Stimulated activated CD4-positive, alpha-beta T cell treated with anti-CD3 and anti-CD28 coated beads, Interleukin-15, amount 100 ng/mL, for 48 hours (primary cell): ENCODE measurements at places on chromosomes 1 and 21.

DNA sequence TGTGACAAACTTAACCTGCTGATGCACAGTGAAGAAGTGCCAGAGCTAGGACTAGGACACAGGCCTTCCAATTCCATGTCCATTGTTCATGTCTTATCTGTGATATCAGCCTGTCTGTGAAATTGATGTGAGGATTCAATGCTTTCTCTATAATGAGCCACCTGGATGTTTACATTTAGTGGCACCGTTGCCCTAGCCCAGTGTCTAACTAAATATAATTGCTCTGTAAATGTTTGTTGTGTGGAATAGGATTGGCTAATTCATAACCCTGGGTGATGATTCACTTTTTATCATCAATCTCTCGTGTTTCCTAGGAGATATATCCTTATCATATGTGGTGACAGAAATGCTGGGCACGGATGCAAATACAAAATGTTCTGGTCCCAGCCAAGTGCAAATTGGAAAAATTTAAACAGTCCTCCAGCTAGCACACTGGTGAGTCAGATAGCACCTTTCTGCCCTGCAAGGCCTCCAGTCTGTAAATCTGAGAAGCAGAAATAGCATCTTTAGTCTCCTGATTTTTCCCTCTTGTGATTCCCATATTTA, 46.9 kb upstream of the GNG12 start:
- DNase-seq = no peak

- no peak for DNase-seq
Observed at GRCh38 chr1:150484861-150485260, 2.4 kb upstream of the TARS2 start.

- no peak for DNase-seq
Observed at GRCh38 chr1:8212580-8213031, 105.3 kb upstream of the SLC45A1 start.

DNA sequence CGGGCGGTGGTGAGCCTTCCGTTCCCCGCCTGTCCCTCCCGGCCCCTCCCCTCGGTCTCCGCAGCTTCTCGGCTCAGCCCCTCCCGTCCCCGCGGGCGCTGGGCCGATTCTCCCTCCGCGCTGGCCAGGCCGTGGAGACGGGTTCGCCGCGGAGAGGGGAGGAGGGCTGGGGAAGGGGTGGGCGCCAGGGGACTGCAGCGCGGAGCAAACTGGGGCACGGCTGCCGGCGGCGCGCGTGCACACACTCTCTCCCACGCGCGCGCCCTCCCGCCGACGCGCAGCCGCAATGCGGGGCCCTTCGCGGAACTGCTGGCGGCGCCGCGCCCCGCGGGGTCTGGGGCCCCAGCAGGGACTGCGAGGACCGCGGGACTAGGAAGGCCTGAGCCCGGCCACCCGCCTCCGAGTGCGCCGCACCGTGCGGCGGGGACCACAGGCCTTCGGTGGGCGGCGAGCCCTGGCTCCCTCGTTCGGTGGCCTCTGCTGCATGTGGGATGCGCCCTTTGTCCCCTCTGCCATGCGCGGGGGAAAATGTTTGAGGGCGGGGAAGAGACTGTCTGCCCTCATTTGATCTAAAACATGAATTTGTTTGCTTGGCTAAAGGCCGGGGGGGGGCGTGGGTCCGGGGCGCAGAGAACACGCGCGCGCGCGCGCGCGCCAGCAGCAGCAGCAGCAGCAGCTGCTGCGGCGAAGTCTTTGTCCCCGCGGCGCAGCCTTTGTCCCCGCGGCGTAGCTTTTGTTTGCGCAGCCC, 90.7 kb upstream of the VAMP3 start:
- no peak for DNase-seq

DNA sequence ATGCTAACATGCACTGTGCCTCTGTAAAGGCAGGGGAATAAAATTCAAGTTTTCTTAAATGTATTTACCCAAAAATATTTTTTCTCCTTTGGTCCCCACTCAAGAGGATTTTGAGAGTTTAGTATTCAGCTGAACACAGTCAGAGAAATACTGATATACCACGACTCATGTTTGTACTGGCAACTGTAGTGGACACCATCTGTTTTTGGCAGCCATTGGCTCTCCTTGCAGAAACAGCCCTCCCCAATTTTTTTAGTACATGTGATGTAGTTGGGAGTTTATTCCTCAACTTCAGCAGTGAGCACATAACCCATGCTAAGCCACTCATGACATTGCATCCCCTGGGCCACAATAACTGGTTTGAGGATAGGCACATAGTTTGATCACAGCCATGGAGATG, 154.8 kb upstream of the POU3F1 start:
- DNase-seq = no peak

DNA sequence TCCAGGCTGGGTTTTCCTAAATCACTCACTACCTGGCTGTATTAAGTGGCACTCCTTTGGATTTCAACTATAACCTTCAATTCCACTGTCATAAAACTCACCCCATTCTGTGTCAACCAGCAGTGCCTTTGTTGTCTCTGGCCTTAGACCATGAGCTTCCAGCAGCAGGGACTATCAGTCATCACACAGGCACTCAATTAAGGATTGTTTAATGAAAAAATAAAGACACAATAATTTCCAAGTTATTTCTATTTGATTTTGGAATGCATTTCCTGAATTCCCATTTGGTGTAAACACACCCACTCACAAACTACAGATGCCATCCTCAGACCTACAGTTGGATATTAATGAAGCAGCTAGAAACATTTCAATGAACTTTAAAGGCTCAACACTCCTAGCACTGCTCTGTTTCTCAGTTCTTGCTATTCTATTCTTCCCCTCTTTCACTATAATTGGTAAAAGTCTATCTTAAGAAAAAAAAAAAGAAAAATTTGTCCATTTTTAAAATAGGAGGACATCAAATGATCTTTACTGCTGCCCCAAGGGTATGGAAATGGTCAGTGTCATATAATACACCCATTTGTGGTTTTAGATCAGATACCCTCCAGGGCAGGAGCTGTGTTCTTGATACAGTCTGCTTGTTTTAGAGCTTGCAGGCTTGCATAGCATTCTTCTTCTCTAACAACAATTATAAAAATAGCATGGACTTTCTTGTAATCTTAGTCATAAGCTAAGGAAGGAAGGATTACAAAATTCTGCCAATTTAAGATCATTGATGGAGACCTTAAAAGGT, 156.4 kb downstream of the PTGER3 start:
- DNase-seq = no peak

DNA sequence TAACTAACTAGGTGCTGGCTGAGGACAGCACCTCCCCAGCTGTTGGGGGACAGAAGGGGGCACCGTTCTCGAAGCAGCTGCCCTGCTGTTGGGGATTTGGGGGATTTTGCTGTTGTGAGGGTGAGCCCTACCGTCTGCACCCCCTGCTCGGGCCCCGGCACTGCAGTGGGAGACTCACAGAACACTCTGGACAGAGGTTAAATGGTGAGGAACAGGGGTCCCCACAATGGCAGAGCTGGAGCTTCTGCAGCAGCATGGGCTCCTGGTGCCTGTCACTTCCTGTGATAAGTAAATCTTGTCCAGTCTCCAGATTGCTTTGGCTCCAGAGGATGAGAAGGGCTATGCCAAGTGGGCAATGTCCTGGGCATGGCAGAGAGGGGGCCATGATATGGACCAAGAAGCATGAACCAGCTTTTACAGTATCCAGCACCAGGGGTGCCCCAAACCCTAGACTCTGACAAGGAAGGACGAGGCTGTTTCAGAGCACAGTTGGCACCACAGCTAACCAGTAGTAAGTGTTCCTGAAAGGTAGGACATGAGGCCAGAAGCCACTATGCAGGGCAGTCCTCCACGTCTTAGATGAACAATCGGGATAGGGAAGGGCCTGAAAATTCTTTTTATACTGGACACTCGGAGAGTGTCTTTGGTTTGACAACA, 365.1 kb upstream of the VAMP3 start:
- DNase-seq = no peak

GRCh38 chr1:24930260-24931145, at the start of gene RUNX3:
Gene RUNX3, minus strand, starts transcription at chr1:24930276. Its CDS starts 408 bp downstream, at chr1:24929868.
- peak; percentile 88 for DNase-seq

GRCh38 chr21:45524756-45525152, 17.5 kb downstream of the SLC19A1 start:
- no peak for DNase-seq
